Stimulated activated CD4-positive, alpha-beta T cell treated with anti-CD3 and anti-CD28 coated beads, Interleukin-1b, Interleukin-23, amount 100 ng/mL, for 24 hours (primary cell): ENCODE measurements at places on chromosomes 2 and 18.

DNA sequence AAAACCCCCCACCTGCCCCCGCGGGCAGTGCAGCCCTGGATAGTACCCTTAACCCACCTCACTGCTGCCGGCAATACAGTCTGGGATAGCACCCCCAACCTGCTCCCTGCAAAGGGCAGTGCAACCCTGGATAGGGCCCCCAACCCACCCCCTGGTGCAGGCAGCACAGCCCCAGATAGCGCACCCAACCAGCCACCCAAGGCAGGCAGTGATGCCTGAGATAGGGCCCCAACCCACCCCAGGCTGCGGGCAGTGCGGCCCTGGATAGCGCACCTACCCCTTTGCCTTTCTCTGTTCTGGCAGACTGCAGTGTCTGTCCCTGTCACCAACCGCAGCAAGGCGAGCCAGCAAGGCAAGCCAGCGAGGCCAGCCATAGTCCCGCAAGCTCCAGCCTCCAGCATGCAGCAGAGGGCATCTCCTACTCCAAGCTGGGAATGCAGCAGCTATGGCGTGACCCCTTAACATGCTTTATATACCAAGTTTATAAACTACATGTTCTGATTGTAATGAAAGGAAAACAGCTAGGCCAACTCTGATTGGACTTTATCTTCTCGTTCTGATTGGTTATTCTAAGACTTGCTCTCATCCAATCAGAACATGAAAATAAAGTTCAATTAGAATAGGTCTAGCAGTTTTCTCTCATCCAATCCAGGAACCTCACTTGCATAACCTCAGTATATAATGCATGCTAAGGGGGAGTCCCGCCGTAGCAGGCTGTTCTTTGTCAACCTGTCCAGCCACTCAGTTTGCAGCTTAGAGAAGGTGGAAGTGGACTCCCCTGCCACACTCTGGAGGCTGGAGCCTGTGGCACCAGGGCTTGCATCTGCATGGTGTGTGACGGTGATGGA, 34.1 kb upstream of the ANKRD62 start:
- no peak for DNase-seq

- no peak for DNase-seq
These were observed 5.4 kb upstream of the CD302 start for GRCh38 chr2:159803235-159803962.

- no peak for DNase-seq
These were observed 115.0 kb upstream of the RMDN2 start for GRCh38 chr2:37809931-37810570.

GRCh38 chr2:64904413-64905329, 84.5 kb upstream of the SLC1A4 start:
- DNase-seq: no peak

- DNase-seq: no peak
These were observed 14.7 kb downstream of the ROCK2 start for GRCh38 chr2:11329776-11330175.

- no peak for DNase-seq
These were observed 580.6 kb upstream of the SOX11 start for GRCh38 chr2:5111581-5111980.

DNA sequence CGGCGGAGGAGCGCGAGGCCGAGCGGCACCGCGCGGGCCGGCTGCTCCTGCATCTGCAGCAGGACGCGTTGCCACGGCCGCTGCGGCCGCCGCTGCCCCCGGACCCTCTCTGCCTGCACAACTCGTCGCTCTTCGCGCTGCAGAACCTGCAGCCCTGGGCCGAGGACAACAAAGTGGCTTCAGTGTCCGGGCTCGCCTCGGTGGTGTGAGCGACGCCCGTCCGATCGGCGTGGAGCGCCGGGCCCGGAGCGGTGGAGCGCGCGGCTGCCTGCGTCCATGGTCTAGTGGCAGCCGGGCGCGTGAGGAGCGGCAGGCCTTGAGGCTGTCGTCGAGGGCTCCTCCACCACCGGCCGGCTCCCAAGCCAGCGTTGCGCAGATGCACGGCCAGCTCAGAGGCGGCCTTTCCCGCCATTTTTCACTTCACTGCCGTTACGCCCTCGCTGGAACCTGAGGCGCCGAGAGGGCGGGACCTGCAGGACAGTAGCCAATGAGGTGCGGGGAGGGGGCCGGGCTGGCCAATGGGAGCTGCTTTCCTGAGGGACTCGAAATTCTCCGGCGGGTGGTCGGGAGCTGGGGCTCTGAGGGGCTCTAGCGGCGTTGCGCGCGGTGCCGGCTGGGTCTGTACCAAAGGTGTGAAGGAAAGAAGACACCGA, 1.9 kb downstream of the TLX2 start:
- peak; percentile 66 for DNase-seq

GRCh38 chr18:986051-986450, 81.4 kb downstream of the ADCYAP1 start:
- no peak for DNase-seq

GRCh38 chr2:124875627-124876244, 850.6 kb downstream of the CNTNAP5 start:
- DNase-seq: no peak

DNA sequence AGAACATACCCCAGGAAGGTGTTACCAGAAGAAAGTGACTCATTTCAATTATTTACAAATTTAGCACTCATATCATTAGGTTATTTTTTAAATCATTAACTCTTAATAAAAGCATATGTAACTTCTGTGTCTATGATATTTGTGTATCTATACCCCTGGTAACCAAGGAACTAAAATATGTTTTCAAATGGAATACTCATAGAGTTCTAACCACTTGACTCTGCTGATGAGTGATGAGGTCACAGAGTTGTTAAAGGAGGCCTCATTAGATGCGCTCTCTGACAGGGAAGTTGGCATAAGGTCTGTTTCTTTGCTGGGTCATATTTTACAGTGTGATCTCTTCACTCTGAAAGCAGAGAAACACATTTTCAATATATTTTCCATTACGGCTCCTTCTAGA, 73.4 kb downstream of the CCDC150 start:
- DNase-seq: no peak

DNA sequence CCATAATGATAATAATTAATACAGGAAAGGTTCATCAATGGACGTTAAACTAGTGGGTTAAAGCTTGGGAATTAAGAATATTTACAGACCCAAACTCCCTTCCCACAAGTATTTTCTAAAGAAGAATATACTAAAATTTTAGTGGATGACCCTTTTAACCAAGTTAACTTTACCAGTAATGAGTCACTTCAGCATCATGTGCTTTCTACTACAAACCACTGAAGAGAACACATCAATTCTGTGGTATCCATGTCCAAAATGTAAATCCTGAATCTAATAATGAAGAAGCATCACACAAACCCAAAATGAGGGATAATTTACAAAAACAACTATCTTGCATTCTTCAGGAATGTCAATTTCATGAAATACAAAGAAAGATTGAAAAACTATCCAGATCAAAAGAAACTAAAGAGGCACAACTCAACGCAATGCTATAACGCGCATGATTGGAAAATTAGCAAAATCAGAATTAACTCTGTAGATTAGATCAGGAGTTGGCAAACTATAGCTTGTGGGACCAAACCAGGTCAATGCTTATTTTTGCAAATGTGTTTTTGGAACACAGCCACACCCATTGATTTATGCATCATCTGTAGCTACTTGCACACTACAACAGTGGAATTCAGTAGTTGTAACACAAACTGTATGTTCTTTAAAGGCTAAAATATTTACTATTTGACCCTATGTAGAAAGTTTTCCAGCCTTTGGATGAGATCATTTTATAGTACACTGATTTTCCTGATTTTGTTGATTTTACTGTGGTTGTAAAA, 27.5 kb downstream of the COPS8 start:
- DNase-seq: no peak

GRCh38 chr2:231709636-231709980, 1.3 kb downstream of the PTMA start:
- no peak for DNase-seq

- DNase-seq: no peak
These were observed 172.6 kb downstream of the MCFD2 start for GRCh38 chr2:46743021-46743420.

DNA sequence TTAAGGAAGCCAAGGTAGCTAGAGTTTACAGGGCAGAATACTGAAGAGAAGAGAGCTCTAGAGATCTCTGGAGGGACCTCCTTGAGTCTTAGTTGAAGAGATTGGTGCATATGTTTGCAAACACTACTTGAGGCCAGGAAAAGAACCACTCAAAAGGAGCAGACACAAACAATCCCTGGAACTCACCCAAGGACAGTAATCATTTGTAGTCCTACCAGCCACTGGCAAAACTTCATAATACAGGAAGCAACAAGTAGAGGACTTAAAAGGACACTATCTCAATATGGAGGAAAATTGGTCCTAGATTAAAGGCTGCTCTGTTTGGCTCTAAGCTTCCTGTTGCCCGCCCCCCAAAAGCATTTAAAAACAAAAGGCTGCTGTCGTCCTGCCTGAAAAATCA, 46.9 kb upstream of the UBXN4 start:
- no peak for DNase-seq

DNA sequence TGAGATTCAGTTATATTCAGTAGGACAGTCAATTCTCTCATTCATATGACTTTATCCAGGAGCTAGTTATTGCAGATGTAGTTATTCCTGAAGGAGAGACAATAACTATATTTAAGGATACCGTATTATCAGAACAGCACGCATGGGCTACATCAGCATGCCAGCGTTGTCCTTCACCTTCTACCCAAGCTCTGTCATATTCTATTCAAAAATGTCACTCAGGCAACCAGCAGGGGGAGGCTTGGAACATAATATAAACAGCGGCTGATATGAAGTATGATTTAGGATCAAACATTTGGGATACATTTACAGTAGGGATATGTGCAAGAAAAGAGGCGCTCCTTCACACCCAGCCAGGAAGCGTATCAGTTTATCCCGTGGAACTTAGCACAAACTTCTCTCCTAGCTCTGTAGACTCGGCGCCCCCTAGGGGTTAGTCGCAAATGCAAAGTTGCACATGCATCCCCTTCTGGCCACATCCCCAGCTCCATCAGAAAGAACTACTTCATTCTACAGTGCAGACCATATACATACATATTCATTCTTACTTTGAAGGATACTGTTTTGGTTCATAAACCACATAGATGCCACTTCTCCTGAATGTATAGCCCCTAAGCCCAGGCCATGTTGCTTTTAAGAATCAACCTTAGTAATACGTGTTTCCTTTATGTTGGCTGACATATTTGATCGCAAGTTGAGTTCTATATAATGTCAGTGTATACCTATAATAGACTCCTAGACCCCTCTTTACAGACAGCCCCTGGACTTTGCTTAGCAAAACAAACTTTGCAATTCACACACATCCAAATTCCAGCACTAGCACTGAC, 759.4 kb downstream of the ADCYAP1 start:
- peak; percentile 9 for DNase-seq

DNA sequence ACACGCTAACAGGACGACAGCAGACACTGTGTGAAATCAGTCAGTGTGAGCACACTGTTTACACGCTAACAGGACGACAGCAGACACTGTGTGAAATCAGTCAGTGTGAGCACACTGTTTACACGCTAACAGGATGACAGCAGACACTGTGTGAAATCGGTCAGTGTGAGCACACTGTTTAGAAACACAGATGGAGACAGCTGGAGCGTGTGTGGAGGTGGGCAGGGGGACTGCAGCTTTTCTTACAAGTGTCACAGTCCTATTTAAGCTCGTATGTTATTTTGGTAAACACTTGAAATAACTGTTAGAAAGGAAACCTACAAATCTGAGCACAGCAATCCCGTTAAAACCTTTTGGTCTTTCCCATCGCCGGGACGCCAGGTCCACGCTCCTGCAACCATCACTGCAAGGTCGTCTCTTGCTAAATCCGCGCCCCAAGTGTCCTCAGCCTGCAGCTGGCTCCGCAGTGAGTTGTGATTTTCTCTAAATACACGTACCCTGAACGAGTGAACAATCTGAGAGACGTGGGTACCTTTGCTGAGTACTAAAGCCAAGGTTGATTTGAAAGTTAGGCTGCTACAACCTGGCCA, 58.9 kb upstream of the CTDP1 start:
- no peak for DNase-seq

DNA sequence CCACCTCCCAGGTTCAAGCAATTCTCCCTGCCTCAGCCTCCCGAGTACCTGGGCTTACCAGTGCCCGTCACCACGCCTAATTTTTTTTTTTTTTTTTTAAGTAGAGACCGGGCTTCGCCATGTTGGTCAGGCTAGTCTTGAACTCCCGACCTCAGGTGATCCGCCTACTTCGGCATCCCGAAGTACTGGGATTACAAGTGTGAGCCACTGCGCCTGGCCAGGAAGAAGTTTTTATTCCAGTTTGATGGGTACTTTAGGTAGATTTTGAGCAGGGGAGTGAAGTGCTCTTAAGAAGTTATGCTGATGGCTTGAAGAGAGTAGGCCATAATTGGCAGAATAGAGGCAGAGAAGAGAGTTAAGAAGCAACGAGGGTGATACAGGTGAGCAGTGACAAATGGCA, 25.3 kb downstream of the FZD5 start:
- DNase-seq: no peak

DNA sequence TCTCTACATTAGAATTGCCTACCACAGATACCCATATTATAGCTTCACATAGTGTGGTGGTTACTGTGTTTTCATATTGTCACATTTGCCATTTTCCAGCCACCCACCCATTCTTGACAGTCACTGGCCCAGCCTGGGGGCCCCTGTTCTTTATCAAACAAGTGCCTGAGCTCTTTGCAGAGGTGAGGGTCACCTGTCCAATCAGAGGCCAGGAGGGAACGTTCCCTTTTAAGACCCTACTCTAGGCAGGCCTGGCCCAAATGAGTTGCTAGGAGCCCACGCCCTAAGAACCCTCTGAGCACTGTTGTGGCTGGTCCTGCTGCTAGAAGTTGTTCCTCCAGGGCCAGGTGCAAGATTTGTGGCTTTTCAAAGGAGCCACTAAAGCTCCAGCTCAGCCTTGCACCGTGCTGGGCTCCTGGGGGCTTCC, 5.2 kb downstream of the IL37 start:
- DNase-seq: no peak

GRCh38 chr2:138446043-138446442, 55.5 kb upstream of the SPOPL start:
- DNase-seq: no peak

- DNase-seq: no peak
These were observed 78.3 kb upstream of the CHST9 start for GRCh38 chr18:27263369-27263768.

- DNase-seq: no peak
These were observed 137.2 kb downstream of the ATP9B start for GRCh38 chr18:79206444-79206843.

- no peak for DNase-seq
These were observed 219.8 kb downstream of the KLHL29 start for GRCh38 chr2:23604731-23605130.
